ENCODE measurements at places on chromosomes 3 and 15.
A peak's percentile ranks its signal among the peaks of the same experiment; 100 is the strongest.

DNA sequence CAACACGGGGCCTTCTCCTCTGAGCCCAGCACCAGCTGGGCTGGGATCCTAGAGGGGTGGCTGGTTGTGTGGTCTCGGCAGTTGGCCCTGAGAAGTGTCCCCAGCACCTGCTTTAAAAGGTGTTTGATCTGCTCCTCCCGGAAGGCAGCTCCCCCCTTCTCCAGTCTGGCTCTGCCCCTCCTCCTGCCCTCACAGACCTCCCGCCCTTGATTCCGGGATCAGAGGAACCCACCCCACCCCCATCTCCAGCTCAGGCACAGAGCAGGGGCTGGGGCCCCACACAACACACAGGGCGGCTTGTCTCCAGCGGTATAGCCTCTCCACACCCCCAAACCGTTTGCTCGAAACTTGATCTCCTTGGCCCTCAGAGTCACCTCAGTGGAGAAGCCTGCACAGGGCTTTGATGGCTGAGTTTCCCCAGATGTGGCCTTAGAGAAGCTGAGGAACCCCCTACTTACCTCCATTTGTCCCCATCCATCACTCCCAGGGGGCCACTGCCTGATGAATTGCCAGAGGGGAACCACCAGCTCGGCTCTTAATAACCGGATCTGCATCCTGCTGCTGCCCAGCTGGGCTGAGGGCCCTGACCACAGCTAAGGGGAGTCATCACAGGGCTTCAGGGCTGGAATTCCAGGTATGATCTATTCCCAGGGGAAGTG lies 6.4 kb upstream of the STRA6 start:
- DNase-seq, result peak; percentile 63

- no peak for DNase-seq
Observed at GRCh38 chr3:9846231-9846630, 2.4 kb upstream of the RPUSD3 start.

DNA sequence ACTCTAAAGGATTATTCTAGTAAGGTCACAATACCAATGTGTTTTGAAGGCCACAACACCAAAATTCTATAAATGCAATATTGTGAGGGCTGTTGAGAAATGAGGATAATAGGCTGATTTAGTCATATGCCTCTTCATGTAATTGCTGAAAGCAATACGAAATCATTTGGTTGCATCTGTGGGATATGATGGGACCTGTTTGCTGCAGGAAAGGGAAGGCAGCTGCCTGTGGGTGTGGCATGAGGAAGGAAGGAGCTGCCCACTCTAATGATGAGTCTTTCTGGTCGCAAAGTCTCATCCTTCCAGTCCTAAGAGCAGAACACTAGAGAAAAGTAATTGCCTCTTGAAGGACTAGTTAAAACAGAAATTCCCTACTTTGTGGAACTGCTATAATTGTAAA lies 245.3 kb upstream of the ZPLD1 start:
- DNase-seq, result no peak

DNA sequence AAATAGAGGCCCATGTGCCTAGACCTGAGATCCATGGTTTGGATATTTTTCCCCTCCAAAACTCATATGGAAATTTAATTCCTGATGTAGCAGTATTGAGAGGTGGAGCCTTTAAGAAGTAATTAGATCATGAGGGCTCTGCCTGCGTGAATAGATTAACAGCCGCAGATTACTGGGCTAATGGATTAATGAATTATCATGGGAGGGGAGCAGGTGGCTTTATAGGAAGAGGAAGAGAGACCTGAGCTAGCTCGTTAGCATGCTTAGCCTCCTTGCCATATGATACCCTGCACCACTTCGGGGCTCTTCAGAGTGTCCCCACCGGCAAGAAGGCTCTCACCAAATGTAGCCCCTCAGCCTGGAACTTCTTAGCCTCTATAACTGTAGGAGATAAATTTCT lies 15.8 kb downstream of the ARHGEF26 start:
- no peak for DNase-seq

- no peak for DNase-seq
Observed at GRCh38 chr3:172519740-172520139, 3.5 kb downstream of the TNFSF10 start.

DNA sequence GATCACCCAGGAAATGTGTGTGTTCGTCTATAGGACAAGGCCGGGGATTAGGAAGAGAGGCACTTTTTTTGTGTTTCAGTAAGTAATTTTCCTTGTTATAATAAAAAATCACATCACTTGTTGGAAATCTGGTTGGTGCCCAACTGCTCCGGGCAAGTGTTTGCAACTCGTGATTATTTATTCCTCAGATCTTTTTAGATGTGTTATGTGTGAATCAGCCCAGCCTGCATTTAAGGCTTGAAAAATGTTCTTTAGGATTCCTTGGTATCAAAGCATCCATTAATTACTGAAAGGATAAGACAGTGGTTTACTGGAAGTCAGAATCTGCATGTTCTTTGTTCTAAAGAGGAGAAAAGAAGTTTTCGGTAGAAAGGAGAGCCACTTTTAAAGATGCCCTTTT lies 345.6 kb downstream of the FEZF2 start:
- no peak for DNase-seq

DNA sequence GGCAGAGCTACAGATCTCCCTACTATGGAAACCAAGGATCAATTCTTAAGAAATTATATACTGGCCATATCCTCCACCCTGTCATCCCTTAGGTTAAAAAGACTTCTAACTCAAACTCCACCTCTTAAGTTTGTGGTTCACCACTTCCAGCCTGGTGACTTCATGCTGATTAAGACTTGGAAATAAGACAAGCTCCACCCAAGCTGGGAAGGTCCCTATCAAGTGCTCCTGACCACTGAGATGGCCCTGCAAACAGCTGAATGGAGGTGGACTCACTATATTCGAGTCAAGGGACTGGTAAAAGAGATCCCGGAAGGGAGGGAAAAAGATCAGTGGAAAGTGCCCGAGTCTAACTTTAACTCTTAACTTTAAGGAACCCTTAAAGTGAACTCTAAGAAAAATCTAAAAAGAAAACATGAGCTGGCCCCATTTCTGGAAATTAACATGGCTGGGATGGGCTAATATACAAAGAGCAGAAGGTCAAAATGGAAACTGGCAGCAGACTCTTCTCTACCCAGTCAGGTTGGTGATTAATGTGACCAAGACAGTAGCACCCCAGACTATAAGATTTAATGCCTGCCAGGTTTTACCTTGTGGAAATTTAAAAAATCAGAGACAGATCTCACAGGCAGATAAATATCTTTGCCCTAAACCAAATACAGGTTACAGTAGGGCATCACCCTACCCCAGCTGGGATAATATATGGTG lies 43.9 kb downstream of the PPCDC start:
- no peak for DNase-seq

DNA sequence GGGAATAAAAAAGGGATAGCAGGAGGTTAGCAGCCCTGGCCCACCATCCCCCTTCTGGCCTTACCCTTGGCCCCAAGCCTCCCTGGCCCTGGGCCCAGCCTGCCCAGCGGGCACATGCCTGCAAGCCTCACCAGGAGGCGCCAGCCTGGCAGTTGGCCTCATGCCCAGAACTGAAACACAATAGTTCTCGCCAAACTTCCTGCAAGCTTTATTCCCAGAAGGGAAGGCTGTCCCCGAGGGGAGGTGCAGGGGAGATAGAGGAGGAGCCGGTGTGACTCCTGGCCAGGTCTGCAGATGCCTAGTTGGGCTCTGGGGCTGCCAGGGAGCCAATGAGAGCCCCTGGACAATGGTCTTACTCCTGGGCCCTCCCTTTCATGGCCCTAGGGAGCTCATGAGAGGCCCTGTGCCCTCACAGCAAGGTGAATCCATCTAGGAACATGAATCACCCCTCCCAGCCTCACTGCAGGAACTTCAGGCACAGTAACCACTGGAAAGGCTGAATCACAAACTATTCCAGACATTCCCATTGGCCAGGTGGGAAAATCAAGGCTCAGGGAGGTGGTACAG lies 4.0 kb downstream of the CCDC33 start:
- DNase-seq, result peak; percentile 55

DNA sequence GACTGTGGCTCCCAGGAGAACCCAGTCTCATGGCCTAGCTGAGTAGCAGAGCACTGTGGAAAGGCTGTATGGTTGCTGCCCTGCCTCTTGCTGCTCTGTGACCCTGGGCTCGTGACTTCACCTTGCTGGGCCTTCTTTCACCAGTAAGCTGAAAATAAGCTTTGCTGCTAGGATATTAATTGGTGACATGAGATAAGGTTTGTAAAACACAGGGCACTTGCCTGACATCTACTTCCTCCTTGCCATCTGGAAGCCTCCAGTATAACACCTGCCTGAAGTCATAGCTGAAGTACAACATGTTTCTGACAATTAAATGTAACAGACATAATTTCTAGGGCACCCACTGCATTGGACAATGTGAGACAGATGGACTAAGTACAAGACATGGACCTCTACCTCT lies 53.6 kb downstream of the CLEC3B start:
- no peak for DNase-seq

- DNase-seq, result no peak
Observed at GRCh38 chr3:184414418-184415202, 34.8 kb downstream of the CHRD start.

- DNase-seq, result no peak
Observed at GRCh38 chr15:96559631-96560030, 229.1 kb downstream of the NR2F2 start.

- no peak for DNase-seq
Observed at GRCh38 chr3:73658227-73658626, 33.5 kb upstream of the PDZRN3 start.

- DNase-seq, result no peak
Observed at GRCh38 chr3:73326396-73326795, 264.9 kb downstream of the EBLN2 start.

- DNase-seq, result peak; percentile 22
Observed at GRCh38 chr3:32303977-32304881, 65.7 kb downstream of the CMTM8 start.

DNA sequence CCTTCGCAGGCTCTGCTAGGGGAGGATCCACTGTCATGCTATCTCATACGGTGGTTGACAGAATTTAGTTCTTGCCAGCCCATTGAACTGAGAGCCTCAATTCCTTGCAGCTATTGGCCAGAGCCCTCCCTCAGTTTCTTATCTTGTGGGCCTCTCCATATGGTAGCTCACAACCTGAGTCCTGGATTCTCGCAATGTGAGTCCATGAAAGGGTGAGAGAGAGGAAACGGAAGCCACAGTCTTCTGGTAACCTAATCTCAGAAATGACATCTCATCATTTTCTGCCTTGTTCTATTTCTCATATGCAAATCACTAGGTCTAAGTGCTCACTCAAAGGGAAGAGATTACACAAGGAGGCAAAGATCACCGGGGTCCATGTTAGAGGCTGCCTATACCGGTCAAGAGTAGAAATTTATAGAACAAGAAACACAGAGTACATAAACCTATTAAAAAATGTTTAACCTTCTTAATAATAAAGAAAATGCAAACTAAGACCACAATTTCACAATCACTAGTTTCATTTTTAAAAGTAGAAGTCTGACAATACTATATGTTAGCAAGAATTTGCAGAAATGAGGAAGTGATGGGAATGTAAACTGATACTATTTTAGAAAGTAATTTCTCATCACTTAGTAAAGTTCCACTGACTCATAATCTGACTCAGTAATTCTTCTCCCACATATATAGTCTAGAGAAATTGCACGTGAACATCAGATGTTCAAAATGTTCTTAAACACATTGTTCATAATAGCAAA lies 378.4 kb upstream of the AGTR1 start:
- no peak for DNase-seq

DNA sequence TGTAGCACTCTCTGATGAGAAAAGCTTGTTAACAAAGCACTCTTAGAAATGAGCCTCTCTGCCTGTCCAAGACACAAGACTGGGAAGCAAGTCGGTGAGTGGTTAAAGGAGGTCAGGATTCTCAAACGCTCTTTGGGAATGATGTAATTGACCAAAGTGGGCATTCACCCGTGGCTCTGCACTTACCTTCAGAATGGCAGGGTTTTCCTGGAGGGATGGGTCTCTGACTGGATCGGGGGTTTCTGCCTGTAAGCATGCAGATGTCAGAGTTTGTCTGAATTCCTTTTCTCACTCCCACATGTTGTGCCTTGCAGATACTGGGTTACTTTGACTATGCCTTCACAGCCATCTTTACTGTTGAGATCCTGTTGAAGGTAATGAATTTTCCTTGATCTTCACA lies 106.3 kb downstream of the CHDH start:
- DNase-seq, result no peak

GRCh38 chr3:55935241-55935640 lies 448.1 kb upstream of the WNT5A start:
- no peak for DNase-seq

DNA sequence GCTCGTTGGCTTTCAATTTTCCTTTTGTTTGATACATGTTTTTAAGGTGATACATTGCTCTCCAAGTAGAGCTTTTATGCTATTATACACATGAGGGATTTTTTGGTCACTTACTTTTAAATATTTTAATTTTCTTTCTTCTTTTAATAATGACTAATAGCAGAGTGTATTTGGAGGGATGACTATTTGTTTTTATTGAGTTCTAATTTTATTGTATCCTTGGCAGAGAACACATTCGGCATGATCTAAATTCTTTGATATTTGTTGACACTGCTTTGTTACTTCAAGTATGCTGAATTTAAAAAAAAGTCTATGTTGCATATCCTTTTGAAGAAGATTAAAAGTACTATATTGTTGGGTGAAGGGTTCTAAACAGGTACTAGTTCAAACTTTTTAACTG lies 149.9 kb upstream of the PDZRN3 start:
- DNase-seq, result no peak

DNA sequence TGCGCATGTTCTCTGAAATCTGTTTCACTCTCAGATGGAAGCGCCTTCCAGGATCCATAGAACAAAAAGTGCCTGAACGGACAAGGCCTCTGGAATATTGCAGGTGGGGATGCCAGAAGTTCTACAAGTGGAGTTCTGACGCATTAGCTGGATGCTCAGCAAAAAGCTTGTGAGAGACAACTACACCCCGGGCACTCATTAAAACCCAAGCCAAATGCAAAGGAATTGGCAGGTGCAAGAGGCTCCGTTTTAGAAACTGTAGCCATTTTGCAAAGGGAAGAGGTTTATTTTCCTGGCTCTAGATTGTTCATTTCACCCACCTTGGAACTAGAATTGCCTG lies 35.2 kb upstream of the SLC24A5 start:
- no peak for DNase-seq

GRCh38 chr3:55827786-55828185 lies 340.7 kb upstream of the WNT5A start:
- peak; percentile 16 for DNase-seq

DNA sequence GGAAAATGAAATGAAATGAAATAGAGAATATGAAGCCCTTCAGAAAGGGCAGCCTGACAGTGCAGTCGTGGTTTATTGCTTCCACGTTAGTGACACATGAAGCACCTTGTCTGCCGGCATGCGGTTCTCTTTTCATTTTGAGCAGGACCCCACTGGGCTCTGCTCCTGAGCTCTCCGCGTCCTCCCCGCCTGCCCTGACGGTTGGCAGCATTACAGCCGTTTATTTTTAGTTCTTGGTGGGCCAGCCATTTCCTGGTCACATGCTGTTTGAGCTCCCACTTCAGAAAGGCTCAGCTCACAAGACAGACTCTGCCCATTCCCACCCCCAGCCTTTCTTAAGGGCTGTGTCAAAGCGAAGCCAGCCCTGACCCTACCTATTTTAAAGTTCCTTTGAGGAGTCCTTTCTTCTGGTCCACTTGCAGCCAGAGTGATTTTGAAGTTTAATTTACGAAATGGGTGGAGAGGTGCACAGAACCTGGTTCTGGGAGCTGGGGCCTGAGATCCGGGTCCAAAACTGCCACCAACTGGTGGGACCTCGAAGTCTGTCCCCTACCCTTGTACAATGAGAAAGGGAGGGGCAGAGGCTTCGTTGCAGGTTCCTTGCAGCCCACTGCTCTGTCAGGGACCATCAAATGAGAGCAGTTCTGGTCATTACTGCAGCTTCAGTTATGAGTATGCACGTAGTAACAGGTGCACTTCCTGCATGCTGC lies 60.1 kb downstream of the MGLL start:
- DNase-seq, result no peak

- DNase-seq, result no peak
Observed at GRCh38 chr15:72840114-72840513, 56.6 kb upstream of the ADPGK start.

Data from right kidney (tissue), 9 donors.